ENCODE measurements at places on chromosomes 13 and 19.

DNA sequence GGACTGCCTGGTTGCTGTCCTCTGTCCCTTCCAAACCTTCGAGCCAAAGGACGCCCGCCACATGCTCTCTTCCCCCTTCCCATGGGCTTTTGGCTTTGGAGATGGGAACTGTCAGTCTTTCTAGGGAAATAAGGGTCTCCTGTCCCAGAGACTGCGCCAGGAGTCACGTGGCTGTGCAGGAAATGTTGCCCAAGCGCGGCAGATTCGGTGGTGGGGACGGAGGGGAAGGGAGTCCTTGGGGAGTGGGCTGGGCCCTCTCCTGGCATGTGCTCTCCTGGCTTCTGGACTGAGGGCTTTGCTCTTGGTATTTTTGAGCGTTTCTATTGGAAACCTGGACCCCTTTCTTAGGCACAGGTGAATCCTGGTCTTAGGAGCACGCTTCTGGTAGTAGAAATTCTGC is 103.2 kb downstream of the KDM4B start:
- DNase-seq, result no peak

- DNase-seq, result no peak
These were observed 3.5 kb downstream of the SLC7A9 start for GRCh38 chr19:32866061-32866460.

GRCh38 chr19:1992759-1993260 is 22.7 kb downstream of the BTBD2 start:
- DNase-seq, result no peak

GRCh38 chr13:99566125-99567083 is 65.1 kb downstream of the TM9SF2 start:
- no peak for DNase-seq

GRCh38 chr13:104584481-104584880 is 1518.3 kb upstream of the SLC10A2 start:
- no peak for DNase-seq

- DNase-seq, result no peak
These were observed 10.2 kb downstream of the ERFL start for GRCh38 chr19:41918095-41918494.

- no peak for DNase-seq
These were observed 82.4 kb upstream of the IRS2 start for GRCh38 chr13:109868578-109869311.

GRCh38 chr19:9620842-9621155 is 233 bp downstream of the ZNF561 start:
- no peak for DNase-seq

DNA sequence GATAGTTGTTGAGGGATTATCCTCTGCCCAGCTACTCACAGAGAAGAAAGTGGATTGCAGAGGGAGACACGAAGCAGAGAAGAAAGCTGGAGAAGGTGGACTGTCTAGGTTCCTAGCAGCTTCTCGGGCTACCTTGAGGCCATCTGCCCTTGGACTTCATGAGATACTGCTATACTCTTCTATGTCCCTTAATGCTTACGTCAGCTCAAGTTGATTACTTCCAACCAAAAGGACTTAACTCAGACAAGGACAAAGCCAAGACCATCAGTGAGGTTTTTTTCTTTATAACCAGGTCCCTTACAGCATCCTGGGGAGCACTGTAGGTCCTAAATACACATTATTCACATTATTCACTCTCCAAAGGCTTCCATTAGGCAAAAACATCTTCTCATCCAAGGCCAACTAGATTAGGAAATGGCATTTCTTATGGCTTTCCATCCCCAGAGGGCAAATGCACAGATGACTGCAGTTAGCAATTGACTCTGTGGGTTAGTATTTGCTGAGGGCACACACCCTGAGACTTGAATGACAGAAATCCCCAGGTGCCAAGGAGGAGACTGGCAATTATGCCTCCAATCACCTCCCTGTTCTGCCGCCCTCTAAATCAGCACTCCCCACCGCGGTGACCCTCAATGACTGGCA is 4.1 kb upstream of the UBE2L5 start:
- no peak for DNase-seq

- DNase-seq, result no peak
These were observed 20.5 kb downstream of the NCAN start for GRCh38 chr19:19232261-19232721.

DNA sequence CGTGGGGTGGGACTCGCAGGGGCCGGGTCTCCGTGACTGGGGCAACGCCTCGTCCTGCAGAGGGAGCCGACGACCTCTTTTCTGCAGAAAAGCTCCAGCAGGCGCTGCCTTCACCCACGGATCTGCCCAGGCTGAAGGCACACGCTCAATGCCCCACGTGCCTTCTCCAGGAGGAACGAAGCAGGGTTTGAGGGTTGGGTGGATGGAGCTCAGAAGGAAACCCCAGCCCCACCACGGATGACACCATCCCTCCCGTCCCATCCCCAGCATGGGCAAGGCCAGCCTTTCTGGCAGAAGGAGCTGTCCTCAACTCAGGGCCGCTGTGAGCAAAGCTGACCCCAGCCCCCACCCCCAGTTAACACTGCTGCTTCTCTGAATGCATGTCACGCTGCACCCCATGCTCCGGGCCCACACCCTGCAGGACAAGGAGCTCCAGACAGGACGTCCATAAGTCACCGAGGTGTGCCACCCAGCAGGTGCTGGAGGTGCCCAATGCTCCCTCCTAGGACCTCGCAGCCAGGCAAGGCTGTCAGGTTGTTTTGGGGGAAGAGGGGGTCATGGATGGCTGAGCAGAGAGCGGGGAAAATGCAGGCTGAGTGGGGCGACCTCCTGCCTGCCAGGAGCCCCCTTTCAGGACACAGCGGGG is 7.4 kb downstream of the C19orf25 start:
- DNase-seq, result no peak

DNA sequence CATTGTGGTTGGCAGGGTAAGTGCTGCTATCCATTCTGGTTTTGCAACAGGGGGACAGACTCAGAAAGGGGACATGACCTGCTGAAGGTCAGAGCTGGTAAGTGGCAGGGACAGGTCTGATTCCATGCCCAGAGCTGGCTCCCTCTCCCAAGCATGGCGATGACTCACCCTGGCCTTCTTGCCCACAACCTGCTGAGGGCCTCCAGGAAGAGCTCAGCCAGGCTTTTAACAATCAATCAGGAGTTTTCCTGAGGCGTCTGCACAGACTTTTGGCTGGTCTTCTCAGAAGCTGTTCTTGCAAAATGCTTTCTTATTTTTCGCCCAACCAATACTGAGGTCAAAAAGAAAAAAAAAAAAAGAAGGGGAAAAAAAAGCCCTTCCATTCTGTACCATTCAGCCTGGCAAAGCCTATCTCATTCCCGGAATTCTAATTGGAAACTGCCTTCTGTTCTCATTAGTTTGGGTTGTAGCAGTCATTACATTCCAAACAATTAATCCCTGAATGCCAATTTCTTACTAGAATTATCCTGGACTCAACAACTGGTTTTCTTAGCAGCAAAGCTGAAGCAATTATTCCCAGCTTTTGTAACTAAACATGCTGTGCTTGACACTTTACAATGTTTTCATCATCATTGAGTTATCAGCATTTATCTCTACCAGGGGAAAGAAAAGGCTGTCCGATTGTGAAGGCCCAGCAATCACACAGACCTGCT is 17.7 kb downstream of the SIAH3 start:
- DNase-seq, result peak; percentile 87

DNA sequence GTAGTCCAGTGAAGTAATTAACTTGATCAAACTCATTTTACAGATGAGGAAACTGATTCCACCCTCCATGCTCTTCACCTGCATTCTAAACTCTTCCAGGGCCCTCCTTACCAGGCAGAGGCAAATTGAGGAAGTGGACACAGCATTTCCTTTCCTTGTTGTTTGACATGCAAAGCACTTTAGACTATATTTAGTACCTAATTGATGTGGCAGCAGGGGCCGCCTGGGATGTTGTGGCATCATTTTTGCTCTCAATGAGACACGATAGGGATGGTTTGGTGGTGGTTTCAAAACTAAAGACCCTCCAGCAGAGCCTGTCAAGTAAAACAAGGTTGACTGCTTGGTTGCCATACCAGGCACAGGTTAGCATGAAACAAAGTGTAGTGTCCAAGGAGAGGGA is 7.9 kb downstream of the SIPA1L3 start:
- no peak for DNase-seq

DNA sequence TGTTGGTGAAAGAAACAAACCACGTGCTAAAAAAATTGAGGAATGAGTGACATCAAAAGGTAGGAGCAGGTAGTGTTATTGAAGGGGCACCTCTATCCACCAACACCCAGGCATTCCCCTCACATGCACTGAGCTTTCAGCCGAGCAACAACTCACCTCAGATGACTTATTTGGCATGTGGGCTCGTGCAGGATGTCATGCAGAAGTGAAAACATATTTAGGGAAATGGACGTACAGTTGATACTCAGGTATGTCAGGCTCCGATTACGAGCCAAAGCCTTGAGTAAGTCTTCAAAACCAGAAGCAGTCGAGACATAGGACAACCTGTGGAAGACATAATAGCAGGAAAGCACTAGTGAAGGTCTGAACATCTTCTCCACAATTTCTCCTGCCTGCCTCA is 30.4 kb downstream of the NLRP11 start:
- DNase-seq, result no peak

GRCh38 chr19:46697204-46697960 is 19.5 kb downstream of the PRKD2 start:
- no peak for DNase-seq

GRCh38 chr13:80547885-80548825 is 207.2 kb upstream of the SPRY2 start:
- no peak for DNase-seq

DNA sequence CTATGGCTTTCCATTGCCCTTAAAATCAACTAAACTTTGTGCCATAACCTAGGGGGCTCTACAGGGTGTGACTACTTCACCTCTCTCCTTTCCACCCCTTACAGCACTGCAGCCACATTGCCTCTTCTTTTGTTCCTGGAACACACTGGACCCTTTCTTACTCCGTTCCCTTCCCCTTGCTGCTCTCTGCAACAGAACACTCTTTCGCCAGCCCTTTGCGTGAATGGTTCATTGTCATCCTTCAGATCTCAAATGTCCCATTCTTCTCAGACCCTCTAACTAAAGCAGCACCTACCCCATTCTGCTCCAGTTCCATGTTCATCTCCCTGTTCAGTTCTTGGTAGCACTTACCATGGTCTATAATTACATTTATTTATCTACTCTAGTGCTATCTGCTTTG is 208.3 kb downstream of the OXGR1 start:
- no peak for DNase-seq

DNA sequence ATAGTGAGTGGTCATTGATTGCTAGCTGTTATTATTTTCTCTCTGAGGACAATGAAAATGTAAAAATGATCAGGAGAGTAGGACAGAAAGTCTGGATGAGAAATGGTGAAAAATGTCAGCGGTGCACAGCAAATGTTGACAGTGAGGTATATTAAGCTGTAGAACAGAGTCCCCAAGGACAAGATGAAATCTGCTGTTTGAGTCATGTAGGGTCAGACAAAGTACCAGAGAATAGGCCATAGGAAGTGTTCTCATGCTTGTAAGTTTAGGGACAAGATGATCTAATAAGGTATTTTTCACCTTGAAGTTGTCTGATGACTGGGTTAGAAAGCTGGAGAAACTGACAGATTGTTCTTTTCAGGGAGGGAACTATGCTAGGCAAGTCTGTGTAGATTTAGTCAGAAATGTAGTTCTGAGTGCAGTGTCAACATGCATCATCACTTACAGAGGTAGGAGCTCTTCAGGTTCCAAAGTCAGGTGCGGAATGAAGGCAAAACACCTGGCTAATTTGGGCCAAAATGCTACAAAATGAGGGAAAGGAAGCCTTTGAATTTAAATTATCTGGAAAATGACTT is 369.3 kb downstream of the DLEU7 start:
- no peak for DNase-seq

- no peak for DNase-seq
These were observed 266.4 kb upstream of the NBEA start for GRCh38 chr13:34675626-34676025.

- DNase-seq, result no peak
These were observed 5.8 kb upstream of the ONECUT3 start for GRCh38 chr19:1747285-1748114.

- DNase-seq, result no peak
These were observed 115.4 kb upstream of the USP29 start for GRCh38 chr19:57004418-57004817.

DNA sequence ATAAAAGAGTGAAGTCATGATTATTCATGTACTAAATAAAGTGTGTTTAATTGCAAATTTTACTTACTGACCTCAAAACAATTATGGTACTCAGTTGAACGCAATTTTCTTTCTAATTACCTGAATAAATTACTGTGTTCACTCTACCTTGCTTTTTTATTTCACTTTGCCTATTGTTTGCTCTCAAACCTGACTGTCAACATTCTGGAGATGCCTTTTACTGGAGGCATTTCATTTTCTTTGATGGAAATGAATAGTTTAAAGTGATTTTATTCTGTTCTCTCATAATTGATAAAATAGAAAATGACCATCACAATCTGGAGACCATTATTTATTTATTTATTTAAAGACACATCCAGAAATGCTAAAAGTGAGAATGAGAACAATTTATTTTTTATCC is 811.5 kb upstream of the ATXN8OS start:
- no peak for DNase-seq

DNA sequence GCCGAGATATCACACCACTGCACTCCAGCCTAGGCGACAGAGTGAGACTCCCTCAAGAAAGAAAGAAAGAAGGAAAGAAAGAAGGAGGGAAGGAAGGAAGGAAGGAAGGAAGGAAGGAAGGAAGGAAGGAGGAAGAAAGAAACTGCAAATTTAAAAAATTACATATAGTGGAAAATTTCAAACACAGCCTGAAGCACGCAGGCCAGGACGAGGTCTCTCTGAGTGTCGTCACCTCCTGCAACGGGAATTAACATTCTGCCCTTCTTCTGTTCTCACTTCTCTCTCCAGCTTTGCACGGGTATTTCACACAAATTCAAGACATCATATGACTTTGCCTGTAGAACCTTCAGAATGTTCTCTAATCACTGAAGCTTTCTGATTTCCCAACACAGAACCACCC is 108.2 kb downstream of the GNG7 start:
- no peak for DNase-seq

Data from NCI-H446 treated with DMSO at 0.1 percent for 48 hours (cell line).